Activated T-helper 2 cell treated with anti-CD3 and anti-CD28 coated beads, Interferon-gamma antibody, Interleukin-2, Interleukin-4, amounts not matched to agents 10 μg/mL and 5 μg/mL and 100 μg/mL, durations not matched to agents 14 hours and 24 hours and 36 hours (primary cell): ENCODE measurements at places on chromosomes 2 and 18. TPM values are rescaled to one million over a fixed set of nuclear protein-coding genes. Genes with fewer than 3 reads are reported as not detected.

Gene SPAST
- 18.4 and 18.5 TPM in 2 replicates for total RNA-seq

Gene TUBA4B
- total RNA-seq: not detected in 2 replicates

Gene STARD6
- not detected in 2 replicates for total RNA-seq

Gene REEP1
- 0.62 and 0.71 TPM in 2 replicates for total RNA-seq

Gene METTL8
- 38.2 and 39.9 TPM in 2 replicates for total RNA-seq

Gene GULP1
- not detected in 2 replicates for total RNA-seq

DNA sequence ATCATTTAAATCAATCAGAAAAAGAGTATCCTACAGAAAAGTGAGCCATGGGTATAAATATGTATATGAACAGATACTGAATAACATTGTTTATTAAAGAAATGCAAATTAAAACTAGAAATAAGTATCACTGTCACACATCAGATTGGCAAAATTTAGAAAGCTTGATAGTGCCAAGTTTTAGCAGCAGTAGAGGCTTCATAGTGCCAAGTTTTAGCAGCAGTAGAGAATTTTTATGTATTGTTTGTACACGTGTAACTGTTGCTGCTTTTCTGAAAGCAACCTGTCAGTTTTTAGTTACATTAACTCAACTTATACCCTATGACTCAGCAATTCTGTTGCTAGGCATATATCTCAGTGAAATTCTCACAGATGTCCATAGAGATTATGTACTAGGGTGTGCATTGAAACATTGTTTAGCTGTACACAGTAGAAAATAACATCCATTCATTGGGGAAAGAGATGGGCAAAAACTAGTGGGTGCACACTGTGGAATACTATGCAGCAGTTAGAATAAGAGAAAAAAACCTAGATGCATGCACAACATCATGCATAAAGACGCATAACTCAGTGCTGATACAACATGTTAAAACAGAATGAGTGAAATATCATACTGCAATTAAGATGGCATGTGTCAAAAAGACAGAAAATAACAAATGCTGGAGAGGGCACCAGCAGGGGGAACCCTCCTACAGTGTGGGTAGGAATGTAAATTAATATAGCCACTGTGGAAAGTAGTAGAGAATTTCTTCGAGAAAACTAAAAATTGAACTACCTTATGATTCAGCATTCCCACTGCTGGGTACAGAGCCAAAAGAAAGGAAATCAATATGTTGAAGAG lies 294.5 kb upstream of the NT5C1B start:
- H3K4me3 ChIP-seq: no peak overlapping the region
- DNase-seq: no peak
- H3K4me1 ChIP-seq: no peaks in the 10 kb centered on the region
- no peaks in the 10 kb centered on the region for H3K27me3 ChIP-seq

DNA sequence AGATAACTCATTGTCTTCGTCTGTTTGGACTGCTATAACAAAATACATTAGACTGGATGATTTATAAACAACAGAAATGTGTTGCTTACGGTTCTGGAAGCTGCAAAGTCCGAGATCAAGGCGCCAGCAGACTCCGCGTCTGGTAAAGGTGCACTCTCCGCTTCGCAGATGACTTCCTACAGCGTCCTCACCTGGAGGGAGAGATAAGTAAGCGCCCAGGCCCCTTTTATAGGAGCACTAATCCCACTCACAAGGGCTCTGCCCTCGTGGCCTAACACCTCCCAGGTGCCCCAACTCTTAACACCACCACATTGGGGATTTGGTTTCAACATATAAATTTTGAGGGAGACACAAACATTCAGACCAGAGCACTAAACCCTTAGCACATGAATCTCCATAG lies 51.3 kb downstream of the SERTAD2 start:
- DNase-seq: no peak
- H3K36me3 ChIP-seq: peaks cover 7% of the 10 kb centered on the region
- no peaks in the 10 kb centered on the region for H3K27me3 ChIP-seq
- no peak overlapping the region for H3K4me3 ChIP-seq

DNA sequence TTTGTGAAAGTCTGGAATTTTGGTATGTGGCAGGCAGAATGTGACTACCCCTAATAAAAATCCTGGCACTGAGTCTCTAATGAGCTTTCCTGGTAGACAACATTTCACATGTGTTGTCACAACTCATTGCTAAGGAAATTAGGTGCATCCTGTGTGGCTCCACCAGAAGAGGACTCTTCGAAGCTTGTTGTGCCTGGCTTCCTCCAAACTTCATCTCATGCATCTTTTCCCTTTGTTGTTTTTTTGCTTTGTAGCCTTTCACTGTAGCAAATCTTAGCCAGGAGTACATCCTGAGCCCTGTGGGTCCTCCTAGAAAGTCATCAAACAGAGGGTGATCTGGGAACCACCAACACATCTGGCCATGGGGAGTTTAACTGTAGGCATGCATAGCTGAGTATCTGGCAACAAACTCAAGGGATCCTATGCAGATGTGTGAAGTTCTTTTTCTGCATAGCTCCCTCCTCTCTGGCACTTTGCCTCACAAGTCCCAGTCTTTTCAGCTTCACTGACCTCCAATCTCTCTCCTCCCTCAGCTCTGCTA lies 42.1 kb upstream of the SERTAD2 start:
- no peak overlapping the region for H3K4me3 ChIP-seq
- H3K27ac ChIP-seq: peak overlapping the region; percentile 4
- H3K36me3 ChIP-seq: peaks cover 30% of the 10 kb centered on the region
- DNase-seq: no peak

GRCh38 chr2:67663776-67664175 lies 266.6 kb downstream of the ETAA1 start:
- no peak for DNase-seq
- H3K27me3 ChIP-seq: no peaks in the 10 kb centered on the region
- no peaks in the 10 kb centered on the region for H3K36me3 ChIP-seq
- H3K27ac ChIP-seq: no peak overlapping the region
- H3K4me3 ChIP-seq: no peak overlapping the region

GRCh38 chr2:186903216-186903615 lies 54.2 kb upstream of the ZSWIM2 start:
- no peak for DNase-seq
- no peaks in the 10 kb centered on the region for H3K27me3 ChIP-seq
- no peaks in the 10 kb centered on the region for H3K4me1 ChIP-seq
- H3K36me3 ChIP-seq: no peaks in the 10 kb centered on the region
- H3K4me3 ChIP-seq: no peak overlapping the region

- no peak overlapping the region for H3K27ac ChIP-seq
- H3K4me1 ChIP-seq: peaks cover 6% of the 10 kb centered on the region
- H3K27me3 ChIP-seq: peaks cover 62% of the 10 kb centered on the region
- H3K36me3 ChIP-seq: no peaks in the 10 kb centered on the region
- no peak for DNase-seq
- H3K4me3 ChIP-seq: no peak overlapping the region
These were observed 80.3 kb downstream of the CIB4 start for GRCh38 chr2:26560892-26561291.

DNA sequence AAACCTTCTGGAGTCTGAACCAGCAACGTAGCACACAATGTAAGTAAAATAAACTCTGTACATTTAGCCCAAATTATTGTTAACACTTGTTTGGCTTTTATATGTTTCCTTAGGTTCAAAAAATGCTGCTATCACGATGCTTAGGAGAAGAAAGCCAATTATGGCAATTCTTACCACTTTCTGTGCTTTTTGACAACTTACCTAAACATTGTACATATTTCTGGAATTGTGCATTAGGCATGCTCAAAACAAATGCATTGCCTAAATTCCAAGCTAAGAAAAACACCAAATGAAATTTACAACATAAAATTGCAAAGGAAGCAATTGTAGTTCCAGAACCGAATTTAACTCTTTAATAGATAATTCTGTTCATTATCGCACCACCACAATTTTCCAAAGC lies 585.6 kb upstream of the DSEL start:
- H3K4me1 ChIP-seq: no peaks in the 10 kb centered on the region
- no peak overlapping the region for H3K4me3 ChIP-seq
- no peaks in the 10 kb centered on the region for H3K36me3 ChIP-seq
- no peak overlapping the region for H3K27ac ChIP-seq
- no peaks in the 10 kb centered on the region for H3K27me3 ChIP-seq

- H3K36me3 ChIP-seq: no peaks in the 10 kb centered on the region
- H3K27me3 ChIP-seq: peaks cover 15% of the 10 kb centered on the region
- DNase-seq: no peak
- no peak overlapping the region for H3K27ac ChIP-seq
- no peaks in the 10 kb centered on the region for H3K4me1 ChIP-seq
These were observed 9.1 kb downstream of the DNAH7 start for GRCh38 chr2:196059491-196059960.

DNA sequence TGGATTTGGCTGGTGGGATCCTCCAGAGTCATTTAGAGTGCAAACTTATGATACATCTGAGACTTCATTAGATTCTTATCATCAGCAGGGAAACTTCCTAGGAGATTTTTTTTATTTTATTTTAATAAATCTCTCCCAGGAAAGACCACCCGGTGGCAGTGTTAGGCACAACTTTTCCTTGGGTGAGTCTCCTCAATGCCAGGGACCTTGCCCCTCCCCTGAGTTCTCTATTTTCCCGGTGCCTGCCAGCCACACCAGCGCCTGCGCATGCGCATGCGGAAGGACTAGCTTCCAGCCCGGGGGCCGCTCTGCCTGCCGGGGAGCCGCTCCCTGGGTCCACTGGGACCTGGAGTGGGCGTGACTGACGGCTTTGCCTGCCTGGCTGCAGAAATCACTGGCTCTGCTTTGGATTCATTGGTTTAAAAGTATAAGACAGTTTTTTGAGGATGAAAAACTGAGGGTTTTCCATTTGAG lies 86.6 kb downstream of the TMEM182 start:
- H3K4me1 ChIP-seq: no peaks in the 10 kb centered on the region
- H3K27ac ChIP-seq: no peak overlapping the region
- H3K4me3 ChIP-seq: no peak overlapping the region

DNA sequence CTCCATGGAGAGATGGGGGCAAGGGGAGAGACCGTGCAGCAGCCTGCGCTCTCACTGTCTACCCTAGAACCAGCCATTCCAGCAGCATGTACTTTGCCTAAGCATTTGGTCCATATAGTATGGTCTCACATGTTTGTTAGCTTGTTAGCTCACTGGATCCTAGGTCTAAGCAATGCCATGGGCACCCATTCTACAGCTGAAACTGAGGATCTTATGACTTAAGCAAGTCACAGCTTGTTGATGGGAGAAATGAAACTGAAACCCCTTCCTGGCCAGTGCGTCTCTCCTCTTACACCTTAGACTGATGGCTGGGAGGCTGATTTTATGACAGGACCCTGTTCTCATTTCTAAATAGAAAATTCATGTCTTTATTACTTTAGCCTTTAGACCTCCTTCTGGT lies 90.1 kb downstream of the EPAS1 start:
- DNase-seq: no peak
- peaks cover 11% of the 10 kb centered on the region for H3K4me1 ChIP-seq
- H3K27ac ChIP-seq: no peak overlapping the region
- no peak overlapping the region for H3K4me3 ChIP-seq
- H3K27me3 ChIP-seq: no peaks in the 10 kb centered on the region
- peaks cover 35% of the 10 kb centered on the region for H3K36me3 ChIP-seq

DNA sequence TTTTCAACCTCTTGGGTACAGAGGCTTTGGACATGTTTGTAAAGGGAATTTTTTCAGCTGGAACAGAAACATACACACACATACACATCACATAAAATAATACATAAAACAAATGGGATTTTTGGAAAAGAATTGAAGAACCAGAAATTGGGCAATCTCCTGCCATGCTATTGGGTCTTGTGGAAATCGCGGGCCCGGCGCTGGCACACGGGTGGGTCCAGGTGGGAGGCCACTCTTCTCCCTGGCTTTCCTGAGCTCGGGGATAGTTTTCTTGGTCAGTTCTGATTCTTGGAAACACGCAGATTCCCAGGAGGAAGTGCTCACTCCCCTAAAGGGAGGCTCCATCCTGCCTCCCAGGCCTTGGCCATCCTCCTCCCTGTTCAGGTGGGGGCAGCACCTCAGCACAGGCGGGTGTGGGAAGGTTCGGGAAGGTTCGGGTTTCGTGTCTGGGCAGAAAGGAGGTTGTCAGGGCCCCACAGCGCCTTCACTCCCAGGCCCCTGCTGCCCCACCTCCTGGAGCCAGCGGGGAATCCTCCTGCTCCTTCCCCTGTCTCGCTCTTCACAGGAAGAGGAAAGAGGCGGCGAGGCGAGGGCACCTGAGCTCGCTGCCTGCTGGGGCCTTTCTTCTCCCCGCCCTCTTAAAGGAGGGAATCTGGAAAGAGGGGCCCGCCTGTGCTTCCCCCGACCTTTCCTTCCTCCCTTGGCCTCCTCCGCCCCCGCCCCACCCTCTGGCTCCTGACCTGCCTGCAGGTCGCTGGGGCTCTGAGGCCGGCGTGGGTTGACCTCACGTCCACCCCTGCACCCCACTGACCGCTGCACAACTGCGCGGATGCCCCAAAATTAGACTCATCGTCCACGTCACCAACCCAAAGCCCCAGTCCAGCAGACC lies 97.8 kb upstream of the PXDN start:
- DNase-seq: no peak
- H3K36me3 ChIP-seq: no peaks in the 10 kb centered on the region
- no peak overlapping the region for H3K27ac ChIP-seq
- no peaks in the 10 kb centered on the region for H3K27me3 ChIP-seq
- H3K4me3 ChIP-seq: no peak overlapping the region

- H3K36me3 ChIP-seq: no peaks in the 10 kb centered on the region
- no peak overlapping the region for H3K4me3 ChIP-seq
- no peaks in the 10 kb centered on the region for H3K27me3 ChIP-seq
- no peak for DNase-seq
- no peak overlapping the region for H3K27ac ChIP-seq
- peaks cover 5% of the 10 kb centered on the region for H3K4me1 ChIP-seq
These were observed 25.9 kb downstream of the RAMP1 start for GRCh38 chr2:237885111-237885930.

DNA sequence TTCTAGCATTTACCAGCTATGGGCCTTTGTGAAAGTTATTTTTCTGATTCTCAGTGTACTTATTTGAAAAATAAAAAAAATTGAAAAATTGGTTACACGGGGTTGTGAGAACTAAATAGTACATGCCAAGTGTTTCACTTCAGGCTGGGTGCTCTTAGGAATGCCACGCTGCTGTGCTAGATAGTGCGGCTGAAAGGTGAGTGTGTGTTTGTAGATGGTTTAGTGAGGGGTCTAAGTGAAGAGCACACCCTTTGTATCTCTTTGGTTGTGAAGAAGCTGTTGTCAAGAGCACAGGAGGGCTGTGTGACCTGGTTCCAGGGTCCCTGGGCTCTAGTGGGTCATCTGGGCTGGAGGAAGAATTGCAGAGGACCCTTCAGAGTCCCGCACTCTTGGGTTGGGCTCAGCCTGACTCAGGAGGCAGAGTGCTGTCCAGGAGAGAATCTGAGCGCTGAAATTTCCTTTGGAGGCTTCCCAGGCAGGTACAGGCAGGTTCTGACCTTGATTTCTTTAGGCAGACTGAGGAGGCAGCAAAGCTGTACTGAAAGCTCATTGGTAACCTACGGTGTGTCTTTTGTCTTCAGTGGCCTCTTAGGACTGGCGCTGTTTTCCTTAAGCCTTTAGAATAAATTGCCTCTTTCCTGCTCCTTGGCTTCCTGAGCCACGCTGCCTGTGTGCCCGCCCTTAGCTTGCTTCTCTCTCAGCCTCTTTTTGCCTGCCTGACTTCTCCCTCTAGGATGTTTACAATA lies 44.4 kb downstream of the MAP4K4 start:
- no peak overlapping the region for H3K27ac ChIP-seq
- no peaks in the 10 kb centered on the region for H3K27me3 ChIP-seq
- DNase-seq: no peak
- H3K4me1 ChIP-seq: peaks cover 52% of the 10 kb centered on the region

- no peaks in the 10 kb centered on the region for H3K27me3 ChIP-seq
- no peaks in the 10 kb centered on the region for H3K4me1 ChIP-seq
- no peak for DNase-seq
- H3K27ac ChIP-seq: no peak overlapping the region
These were observed 34.7 kb downstream of the UNC80 start for GRCh38 chr2:209806318-209806717.
